ENCODE measurements at places on chromosomes 16 and 17.

- no peak for DNase-seq
Observed at GRCh38 chr17:74082886-74083285, 120.6 kb upstream of the RPL38 start.

DNA sequence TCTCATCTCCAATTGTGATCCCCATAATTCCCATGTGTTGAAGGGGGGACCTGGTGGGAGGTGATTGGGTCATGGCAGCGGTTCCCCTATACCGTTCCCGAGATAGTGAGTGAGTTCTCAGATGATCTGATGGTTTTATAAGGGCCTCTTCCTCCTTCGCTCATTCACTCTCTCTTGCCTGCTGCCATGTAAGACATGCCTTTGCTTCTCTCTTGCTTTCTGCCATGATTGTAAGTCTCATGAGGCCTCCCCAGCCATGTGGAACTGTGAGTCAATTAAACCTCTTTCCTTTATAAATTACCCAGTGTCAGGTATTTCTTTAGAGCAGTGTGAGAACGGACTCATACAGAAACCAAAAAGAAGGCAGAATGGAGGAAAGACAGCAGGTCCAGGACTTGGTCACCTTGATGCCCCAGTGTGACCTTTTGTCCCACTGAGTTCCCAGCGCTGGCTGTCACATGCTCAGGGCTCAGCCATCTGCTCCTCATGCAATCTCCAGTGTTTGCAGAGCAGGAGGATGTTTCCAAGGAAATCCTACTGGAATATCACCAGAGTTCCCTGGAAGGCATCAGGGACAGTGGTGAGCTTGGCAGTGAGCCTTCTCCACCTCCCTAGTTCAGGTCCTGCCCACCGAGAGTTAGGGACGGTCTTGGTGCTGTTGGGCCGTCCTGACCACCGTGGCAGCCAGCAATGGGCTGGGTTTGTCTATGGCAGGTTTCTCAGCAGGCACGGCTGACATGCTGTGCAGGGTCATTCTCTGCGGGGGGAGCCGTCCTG lies 96.7 kb downstream of the SEC14L1 start:
- DNase-seq, result no peak

- DNase-seq, result peak; percentile 61
Observed at GRCh38 chr16:31135535-31136286, at the start of gene PRSS8. TSS of gene PRSS8 (minus strand) at chr16:31135727. CDS start at chr16:31135498, 229 bp downstream.

- no peak for DNase-seq
Observed at GRCh38 chr17:28959471-28959871, 8.2 kb upstream of the PHF12 start.

- DNase-seq, result no peak
Observed at GRCh38 chr17:79577485-79578187, 33.2 kb downstream of the RBFOX3 start.

- no peak for DNase-seq
Observed at GRCh38 chr17:14351493-14351892, 50.6 kb downstream of the HS3ST3B1 start.

- DNase-seq, result no peak
Observed at GRCh38 chr17:78726513-78726912, 55.6 kb downstream of the CYTH1 start.

DNA sequence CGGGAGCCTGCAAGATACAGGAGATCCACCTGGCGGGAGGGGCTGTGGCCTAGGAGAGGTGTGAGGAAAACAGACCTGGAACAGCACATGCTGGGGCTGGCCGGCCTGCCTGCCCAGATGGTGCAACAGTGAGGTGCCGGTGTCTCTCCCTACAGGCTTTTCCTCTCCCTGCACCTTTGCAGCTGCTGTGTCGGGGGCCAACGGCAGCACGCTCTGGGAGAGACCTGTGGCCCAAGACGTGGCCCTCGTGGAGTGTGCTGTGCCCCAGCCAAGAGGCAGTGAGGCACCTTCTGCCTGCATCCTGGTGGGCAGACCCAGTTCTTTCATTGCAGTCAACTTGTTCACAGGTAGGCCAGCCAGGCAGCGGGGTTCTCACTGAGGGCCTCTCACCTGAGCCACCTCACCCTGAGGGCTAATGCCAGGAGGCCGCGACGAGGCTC lies 15.9 kb downstream of the RGS11 start:
- no peak for DNase-seq

DNA sequence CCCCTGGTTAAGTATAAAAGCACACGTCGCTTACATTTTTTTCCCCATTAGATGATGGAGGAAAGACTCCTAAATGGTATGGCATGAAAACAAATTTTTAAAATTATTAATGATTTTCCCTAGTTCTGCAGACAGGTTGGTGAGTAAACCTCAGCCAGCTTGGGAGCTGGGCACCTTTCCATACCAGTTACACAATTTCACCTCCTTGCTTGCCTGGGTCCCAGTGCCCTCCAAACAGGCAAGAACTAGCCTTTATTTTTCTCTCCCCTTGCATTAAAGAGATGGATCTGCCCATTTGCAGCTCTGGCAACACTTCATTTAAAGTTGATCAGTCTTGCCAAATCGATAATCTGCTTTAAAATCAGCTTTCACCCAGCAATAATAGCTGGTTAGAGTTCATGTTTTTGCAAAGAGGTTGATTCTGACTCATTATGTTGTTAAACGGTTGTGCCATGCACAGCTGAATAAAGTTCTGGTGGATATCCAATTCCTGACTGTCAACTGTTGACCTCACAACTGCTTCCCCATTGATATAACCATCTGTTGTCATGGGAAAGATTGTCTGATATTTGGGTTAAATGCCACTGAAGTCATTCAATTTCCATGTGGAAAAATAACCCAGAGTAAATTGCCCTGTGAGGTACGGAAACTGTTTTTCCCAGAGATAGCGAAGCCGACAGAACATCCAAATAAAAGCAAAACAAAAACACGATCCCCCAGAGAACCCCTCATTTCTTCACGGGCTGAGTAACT lies 1.3 kb downstream of the C17orf58 start:
- no peak for DNase-seq

DNA sequence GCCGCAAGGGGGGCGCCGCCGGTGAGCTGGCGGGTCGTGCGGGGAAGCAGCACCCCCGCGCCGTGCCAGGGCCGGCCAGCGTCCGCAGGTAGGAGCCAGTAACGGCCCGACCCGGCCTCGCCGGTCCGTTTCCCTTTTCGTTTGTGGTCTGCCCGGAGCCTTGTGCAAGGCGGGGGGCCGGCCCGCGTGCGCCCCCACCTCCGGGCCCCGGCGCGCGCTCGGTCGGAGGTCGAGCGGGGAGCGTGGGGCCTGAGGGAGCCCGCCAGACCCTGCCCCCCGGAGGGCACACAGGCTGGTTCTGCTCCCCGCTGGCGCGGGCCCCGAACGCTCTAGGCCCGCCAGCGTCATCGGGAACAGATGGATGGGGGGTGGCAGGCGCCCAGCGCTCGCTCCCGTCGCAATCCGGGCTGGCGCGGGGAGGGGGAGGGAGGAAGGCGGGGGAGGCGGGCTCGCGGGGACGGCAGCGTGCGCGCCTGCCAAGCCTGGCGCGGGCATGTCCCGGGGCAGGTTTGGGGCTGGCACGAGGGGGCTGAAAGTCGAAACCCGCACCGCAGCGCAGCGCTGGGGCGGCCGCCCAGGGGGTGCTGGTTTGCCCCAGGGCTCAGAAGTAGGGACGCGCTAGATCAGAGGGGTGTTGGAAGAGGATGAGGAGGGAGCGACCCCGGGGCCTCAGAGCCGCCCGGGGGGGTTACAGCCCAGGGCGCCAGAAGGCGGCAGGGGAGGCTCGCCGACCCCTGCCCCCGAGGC lies 1.5 kb upstream of the GSE1 start:
- DNase-seq, result peak; percentile 82

- no peak for DNase-seq
Observed at GRCh38 chr16:35186045-35186759, 1726.8 kb downstream of the TP53TG3F start.

GRCh38 chr17:77125432-77125901 lies 15.3 kb upstream of the SEC14L1 start:
- no peak for DNase-seq

GRCh38 chr16:29729116-29729521 lies 16.7 kb downstream of the C16orf54 start:
- DNase-seq, result peak; percentile 72

GRCh38 chr17:76002100-76002499 lies 1.4 kb downstream of the CDK3 start:
- no peak for DNase-seq

GRCh38 chr17:46139432-46140210 lies 53.6 kb downstream of the KANSL1 start:
- DNase-seq, result no peak

Data from GM23338 (cell line).